ENCODE measurements at places on chromosomes 6 and 20.

GRCh38 chr6:107676042-107676441, 148.1 kb downstream of the SCML4 start:
- DNase-seq: no peak

- no peak for DNase-seq
Observed at GRCh38 chr6:44062771-44063560, 64.3 kb downstream of the MRPL14 start.

- DNase-seq: no peak
Observed at GRCh38 chr6:93036835-93037234, 382.5 kb downstream of the EPHA7 start.

GRCh38 chr6:160071805-160072690, 49.6 kb upstream of the SLC22A1 start:
- no peak for DNase-seq

- no peak for DNase-seq
Observed at GRCh38 chr6:143370812-143371370, 79.6 kb downstream of the ADAT2 start.

DNA sequence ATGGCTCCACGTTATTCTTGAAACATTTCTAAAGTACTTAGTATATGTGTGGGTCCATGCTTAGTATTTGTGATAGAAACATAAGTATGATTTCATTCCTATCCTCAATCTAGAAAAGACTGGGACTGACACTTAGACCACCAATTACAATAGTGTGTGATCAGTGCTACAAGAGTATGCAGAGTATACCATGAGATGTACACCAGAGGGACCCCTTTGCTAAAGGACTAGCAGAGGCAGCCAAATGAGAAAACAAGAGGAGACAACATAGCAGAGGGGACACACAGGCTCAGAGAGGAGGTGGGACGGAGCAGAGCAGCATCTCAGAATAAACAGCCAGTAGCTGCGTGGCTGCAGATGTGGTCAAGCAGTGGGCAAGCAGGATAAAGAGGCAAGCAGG, 21.0 kb downstream of the RMND1 start:
- no peak for DNase-seq

- DNase-seq: no peak
Observed at GRCh38 chr6:31689249-31690110, 8.6 kb upstream of the LY6G5C start.

All from activated gamma-delta T cell treated with Interleukin-2 at 50 U/mL for 16 hours (primary cell).